ENCODE measurements at places on chromosomes 13 and 19.

DNA sequence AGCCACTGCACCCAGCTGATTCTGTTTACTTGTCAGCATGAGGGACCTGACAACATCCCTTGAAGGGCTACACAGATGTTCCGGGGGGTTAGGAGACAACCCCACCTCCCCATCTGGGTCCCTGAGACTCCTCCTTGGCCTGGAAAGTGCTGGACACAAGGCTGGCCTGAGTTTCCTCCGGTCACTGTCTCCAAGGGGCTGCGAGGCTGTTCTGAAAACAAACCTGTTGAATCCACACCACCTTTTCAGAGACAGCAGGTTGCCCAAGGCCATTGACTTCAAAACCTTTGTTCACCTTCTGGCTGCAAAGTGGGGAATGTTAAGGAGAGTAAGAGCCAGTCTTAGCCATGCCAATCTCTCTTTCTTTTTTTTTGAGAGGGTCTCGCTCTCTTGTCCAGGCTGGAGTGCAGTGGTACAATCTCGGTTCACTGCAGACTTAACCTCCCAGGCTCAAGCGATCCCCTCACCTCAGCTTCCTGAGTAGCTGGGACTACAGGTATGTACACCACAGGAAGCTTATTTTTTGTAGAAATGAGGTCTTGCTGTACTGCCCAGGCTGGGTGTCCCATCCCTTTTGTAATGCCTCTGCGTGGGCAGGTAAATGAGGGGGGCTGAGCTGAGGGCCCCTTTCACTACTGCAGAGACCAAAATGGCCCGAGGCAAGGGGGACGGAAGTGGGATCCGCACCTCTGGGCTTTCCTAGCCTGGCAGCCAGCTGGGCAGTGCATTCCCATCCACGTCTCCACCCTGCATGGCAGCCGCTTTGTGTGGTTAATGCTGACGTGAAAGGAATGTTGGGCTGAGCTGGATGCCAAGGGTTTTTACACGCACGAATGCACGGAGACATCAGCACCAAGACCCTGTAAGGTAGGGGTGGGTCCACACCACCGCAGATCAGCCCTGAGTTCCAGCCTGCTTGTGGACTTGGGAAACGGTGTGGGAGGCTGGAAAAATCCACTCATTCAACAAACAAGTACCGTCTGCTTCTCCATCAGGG is 1.9 kb upstream of the ZNF628 start:
- no peak for DNase-seq

- no peak for DNase-seq
These were observed 1.4 kb downstream of the FZR1 start for GRCh38 chr19:3507371-3508120.

DNA sequence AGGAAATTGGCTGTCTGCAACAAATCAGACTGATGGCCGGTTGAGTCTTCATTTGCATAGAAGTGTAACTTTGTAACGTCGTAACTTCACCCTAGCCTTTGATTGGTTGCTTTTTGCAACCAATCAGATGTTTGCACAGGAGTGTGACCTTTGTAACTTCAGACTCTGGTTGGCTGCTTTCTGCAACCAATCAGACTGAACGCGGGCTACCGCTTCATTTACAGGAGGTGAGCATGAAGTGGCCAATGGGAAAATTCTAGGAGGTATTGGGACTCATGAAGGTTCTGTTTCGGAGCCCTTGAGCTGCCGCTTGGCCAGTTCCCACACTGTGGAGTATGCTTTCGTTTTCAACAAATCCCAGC is 441 bp upstream of the ZNF559 start:
- DNase-seq, result no peak

- no peak for DNase-seq
These were observed 96.1 kb upstream of the MBNL2 start for GRCh38 chr13:97125810-97126738.

DNA sequence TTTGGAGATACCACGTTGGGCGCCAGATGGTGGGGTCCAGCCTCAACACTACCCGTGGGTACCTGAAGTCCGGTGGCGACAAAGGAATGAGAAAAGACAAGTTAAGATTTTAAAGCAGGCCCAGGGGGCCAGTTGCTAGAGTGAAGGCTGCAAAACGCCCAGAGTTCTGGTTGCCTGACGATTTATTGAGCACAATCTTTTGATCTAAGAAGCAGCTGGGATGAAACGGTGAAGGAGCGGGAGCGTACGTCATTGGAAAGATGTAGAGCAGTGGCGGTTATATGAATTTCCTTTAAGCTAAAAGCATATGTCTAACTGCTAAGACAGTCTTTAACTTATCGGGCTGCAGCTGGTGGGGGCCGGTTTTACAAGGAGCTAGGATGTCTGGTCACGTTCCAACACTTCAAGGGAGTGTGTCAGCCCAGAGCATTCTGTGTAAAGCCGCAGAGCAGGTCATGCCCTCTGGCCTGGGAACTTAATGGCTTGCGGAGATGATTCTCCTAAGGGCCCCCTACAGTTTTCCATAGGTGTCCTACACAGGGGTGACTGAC is 28.9 kb upstream of the EVI5L start:
- DNase-seq, result no peak

DNA sequence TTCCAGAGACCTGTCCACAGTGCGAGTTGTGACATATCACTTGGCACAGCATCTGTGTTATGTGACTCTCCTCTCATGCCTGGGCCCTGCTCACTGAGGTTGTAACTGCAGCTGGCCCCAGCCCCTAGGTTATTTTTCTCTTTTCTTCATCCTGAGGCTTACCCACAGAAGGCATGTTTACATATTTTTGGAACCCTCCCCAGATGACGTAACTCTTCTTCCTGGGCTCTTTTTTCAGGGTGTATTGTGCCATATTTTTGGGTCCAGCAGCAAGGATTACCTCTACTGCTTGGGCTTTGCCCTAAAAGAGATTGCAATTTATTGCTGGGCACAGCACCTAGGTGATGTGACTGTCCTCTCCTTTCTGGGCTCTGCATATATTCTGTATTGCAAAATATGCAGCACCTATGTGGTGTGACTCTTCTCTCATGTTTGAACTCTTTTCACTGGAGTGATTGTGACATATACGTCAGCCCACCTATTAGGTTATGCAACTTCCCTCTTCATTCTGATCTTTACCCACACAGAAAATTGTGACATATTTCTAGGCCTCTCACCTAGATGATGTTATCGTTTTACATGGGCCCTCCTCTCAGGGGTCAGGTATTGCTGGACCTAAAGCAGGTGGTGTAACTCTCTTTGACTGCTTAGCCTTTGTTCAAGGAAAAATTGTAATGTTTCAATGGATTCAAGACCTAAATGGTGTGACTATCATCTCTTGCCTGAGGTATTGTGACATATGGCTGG is 64.5 kb upstream of the ZNF724 start:
- no peak for DNase-seq

DNA sequence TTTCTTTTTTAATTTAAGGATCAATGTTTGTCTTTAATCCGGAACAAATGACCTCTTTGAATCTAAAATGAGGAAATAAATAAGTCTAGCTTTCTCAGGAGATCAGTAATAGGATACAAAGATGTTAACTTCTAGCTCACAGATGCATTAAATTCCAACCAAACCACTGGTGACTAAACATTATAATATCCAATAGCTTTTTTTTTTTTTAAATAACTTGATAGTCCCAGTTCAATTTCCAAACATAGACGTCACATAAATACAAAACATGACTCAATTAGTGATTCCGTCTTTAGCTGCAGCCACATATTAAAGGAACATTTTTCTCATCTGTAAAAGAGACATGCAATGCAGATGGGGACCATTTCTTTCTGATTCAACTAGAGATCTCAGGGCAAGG is 390.5 kb upstream of the PCDH9 start:
- no peak for DNase-seq

- DNase-seq, result no peak
These were observed 1.5 kb downstream of the ZNF787 start for GRCh38 chr19:56119582-56119978.

DNA sequence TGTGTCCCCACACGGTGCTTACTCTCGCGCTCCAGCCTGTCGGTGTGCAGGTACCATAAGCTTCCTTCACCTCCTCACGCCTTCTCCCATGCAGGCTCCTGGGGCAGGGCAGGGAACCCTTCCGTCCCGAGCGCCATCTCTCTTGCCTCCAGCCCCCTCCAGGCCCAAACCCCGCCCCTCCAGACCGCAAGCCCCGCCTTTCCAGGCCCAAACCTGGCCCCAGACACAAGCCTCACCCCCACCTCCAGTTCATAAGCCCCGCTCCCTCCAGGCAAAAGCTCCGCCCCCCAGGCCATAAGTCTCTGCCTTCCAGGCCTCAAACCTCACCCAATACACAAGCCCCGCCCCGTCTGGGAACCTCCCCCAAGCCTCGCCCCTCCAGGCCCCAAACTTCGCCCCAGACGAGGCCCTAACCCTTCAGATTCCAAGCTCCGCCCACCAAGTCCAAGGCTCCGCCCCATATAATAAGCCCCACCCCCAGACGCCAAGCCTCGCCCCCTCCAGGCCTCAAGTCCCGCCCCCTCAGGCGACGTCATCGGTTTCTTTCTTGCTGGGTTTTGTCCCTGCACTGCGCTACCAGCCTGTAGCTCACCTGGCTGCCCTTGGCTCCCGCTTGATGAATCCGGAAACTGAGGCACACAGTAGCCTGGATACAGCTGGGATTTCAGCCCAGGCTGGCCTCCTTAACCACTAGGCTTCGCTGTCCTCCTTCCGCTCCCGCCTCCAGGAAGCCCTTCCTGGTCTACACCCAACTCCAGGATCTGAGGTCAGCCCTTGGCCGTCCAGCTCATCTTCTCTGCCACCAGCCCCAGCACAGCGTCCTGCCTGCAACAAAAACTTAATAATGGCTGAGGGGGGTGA is 16.1 kb downstream of the MKNK2 start:
- DNase-seq, result no peak

GRCh38 chr19:13506471-13506820 is at the start of gene CACNA1A:
TSS of gene CACNA1A (minus strand) at chr19:13506479. CDS start at chr19:13506224, 255 bp downstream.
- no peak for DNase-seq

- no peak for DNase-seq
These were observed 6.6 kb upstream of the IFI30 start for GRCh38 chr19:18167011-18167410.

GRCh38 chr13:109246001-109246400 is 540.4 kb downstream of the IRS2 start:
- no peak for DNase-seq

- no peak for DNase-seq
These were observed 1.9 kb downstream of the NTN5 start for GRCh38 chr19:48670699-48671445.

- no peak for DNase-seq
These were observed 796.2 kb downstream of the SLITRK1 start for GRCh38 chr13:83086088-83086487.

DNA sequence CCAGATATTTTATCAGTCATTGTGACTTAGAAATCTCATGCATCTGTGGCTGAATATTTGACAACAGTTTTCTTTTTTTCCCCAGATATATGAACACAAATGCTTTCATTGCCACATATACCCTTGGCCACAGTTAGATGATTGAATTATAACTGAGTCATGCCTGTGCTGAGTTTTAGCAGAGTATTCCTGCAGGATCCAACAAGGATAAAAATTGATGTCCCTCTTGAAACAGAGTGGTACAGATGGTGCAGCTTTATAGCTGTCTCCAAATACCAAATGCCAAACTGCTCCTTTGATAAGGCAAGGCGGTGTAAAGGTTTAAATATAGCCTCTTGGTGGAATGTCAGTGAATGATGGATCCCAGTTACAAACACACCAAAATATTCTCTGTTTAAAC is 428.5 kb downstream of the GPC6 start:
- DNase-seq, result no peak

DNA sequence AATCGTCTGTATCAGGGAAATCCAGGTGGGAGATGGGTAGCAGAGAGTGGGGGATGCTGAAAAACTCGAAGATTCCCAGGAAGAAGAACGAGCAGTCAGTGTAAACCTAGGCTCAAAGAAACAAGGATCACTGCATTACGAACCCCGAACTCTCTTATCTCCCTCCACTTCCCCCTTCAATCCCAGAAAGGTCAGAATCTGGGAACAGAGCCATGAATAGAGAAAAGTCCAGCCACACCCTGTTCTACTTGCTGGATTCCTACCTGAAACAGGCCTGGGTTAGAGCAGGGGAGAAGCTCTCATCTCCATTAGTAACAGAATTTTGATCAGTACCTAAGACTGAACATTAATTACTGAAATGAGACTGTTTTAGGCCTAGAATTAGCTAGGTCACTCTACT is 24.4 kb downstream of the EPSTI1 start:
- DNase-seq, result no peak

DNA sequence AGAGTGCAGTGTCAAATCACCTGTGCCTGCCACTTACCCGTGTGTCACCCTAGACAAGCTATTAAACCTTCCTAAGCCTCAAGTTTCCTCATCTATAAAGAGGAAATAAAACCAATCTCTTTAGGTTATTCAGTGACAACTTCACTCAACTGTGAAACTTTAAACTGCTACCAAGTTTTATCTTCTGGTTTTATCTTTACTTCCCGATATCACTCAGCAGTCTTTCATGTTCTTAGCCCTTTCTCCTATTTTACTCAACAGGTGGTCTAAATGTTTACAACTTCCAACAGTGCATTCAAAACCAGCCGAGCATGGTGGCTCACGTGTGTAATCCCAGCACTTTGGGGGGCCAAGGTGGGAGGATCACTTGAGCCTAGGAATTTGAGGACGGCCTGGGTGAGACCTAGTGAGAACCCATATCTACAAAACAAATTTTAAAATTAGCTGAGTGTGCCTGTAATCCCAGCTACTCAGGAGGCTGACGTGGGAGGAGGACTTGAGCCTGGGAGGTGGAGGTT is 59.6 kb downstream of the GPALPP1 start:
- DNase-seq, result no peak

DNA sequence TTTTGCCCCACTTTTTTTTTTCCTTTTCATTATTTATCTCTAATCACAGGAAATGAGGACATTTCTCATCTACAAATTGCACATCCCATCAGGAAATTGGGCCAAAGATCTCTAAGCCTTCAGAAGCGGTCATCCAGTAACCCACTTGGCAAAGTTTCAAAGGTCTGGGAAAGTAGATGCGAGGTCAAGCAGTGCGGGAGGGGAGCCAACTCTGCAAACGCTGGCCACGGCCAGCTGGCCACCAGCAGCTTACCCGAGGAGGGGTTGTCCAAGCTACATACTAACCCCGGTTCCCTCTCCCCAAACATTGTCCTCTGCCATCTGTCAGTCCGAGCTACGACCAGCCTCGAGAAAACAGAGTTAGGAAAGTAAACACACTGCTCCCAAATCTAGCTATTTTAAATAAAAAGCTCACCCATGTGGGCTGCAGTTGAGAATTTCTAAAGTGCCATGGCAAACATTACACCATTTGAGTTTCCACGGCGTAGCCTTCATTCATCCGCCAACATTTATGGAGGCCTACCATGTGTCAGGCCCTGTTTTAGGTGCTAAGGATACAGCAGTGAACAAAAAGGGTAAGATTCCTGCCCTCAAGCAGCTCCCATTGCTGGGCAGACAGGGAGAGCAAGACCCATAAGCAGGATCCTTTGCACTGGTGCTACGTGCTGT is 11.5 kb downstream of the FFAR2 start:
- no peak for DNase-seq

GRCh38 chr19:56261145-56261544 is 11.4 kb upstream of the EDDM13 start:
- DNase-seq, result no peak
